ENCODE measurements at places on chromosomes 4 and X.

- no peak for DNase-seq
Measured at GRCh38 chr4:151665785-151666127, 95.1 kb downstream of the GATB start.

DNA sequence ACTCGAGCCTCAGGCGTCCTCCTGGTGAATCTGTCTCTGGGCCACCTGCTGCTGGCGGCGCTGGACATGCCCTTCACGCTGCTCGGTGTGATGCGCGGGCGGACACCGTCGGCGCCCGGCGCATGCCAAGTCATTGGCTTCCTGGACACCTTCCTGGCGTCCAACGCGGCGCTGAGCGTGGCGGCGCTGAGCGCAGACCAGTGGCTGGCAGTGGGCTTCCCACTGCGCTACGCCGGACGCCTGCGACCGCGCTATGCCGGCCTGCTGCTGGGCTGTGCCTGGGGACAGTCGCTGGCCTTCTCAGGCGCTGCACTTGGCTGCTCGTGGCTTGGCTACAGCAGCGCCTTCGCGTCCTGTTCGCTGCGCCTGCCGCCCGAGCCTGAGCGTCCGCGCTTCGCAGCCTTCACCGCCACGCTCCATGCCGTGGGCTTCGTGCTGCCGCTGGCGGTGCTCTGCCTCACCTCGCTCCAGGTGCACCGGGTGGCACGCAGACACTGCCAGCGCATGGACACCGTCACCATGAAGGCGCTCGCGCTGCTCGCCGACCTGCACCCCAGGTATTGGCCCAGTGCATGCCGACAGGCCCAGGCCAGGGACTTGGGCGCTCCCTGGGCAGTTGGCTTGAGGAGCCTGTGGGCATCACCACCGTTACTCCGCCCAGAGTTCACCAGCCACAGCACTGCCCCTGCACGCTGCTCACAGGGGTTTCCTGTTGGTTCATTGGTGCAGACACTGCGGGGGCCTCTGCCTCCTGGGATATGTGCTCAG is 1.1 kb downstream of the GPR78 start:
- DNase-seq, result no peak

DNA sequence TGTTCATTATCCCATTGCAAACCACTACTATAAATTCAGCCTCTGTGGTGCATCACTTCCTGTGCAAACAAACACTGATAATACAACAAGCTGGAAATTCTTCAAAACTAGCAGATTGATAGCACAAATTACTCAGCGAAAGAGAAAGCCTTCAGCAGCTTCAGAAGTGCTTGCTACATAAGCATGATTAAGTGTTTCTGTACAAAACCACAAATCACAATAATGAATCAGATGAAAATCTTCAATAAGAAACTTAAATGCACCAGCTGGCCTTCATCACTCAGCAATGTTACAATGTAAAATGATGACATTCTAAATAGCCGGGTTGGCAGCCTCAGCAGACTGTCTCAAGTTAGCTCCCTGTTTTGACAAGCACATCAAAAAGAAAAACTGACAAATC is 262.2 kb downstream of the SPOCK3 start:
- no peak for DNase-seq

DNA sequence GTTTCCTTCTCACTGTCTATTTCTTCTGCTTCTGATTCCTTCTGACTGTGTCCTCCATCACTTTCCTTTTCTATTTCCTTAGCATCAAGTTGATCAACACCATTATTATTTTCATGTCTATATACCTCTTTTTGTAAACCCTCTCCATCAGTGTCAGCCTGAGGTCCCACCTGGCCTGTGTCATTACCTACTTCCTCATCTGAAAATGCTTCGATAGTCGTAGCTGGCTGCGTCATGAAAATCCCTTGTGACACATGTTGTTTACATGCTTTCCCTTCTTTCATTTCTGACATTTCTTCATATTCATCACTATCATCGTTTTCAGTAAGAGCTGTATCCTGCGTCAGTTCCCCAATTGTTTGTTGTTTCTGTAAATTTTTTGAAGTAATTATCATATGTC is 39.6 kb downstream of the RPGR start:
- no peak for DNase-seq

DNA sequence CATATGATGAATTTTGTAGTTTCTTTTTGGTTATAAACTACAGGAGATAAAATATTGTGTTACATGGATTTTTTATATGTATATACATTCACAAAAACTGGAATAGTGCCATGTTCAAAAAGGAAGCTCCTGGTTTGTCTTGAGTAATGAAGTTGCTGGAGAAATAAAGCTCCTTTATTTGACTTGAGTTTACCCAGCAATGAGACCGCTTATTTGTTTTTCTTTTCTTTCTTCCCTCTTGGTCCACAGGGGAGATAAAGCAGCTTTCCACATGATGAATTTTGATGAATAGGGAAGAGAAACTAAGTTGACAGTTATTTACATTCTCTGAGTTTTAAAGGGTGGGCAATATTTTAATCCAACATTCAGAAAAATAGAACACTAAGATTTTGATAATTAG is 176.5 kb downstream of the GPM6A start:
- DNase-seq, result no peak

DNA sequence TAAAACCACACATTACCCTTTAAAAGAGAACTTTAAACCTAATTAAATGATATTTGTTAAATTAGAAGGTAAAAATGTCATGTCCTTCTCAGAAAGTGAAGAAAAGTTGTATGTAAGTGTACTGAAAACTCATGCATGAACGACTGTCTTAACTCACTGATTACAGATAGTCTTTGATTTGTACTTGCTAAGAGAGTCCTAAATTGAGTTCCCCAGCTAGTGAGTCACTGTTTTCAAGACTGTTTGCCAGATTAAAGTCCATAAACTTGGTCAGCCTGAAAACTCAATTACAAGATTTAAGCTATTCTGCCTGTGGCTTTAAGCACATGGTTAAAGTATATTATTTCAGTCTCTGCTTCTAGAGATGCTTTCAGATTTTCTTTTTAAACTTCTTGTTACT is 124.9 kb upstream of the ZCCHC13 start:
- no peak for DNase-seq

DNA sequence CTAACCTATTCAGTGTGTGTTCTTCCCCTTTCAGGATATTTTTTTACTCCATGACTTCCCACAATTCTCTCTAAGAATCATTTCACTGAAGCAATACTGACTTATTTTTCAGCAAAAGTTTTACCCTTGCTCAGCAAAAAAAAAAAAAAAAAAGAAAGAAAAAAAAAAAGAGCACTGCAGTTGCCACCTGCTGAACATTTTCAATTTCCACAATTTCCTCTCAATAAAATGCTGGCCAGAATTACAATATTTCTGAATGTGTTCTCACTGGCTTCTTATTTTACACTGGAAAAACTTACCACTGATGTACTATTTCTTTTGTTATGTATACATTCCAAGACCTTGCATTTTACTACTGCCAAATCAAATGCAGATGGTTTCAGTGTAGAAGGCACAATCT is 210.4 kb downstream of the PAPSS1 start:
- DNase-seq, result no peak

- DNase-seq, result no peak
Measured at GRCh38 chrX:152444338-152444737, 6.8 kb downstream of the GABRA3 start.

GRCh38 chrX:39688576-39689375 is 409.0 kb downstream of the BCOR start:
- peak; percentile 54 for DNase-seq

DNA sequence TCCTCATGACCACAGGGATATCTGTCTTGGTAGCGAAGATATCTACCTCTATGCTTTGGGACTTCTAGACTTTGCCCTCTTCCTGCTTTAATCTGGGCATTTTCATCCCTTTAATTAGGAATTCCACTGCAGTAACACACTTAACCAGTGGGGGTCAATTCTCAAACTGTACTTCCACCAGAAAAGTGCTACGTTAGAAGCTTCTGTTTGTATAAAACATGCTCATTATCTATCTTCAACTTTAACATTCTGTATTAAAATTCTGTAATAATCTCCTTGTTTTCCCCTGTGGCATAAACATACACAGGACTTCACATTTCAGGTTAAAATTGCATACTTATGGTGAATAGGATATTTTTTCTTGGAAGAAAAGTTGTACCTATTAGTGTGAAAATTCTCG is 105.6 kb downstream of the AMMECR1 start:
- DNase-seq, result no peak

DNA sequence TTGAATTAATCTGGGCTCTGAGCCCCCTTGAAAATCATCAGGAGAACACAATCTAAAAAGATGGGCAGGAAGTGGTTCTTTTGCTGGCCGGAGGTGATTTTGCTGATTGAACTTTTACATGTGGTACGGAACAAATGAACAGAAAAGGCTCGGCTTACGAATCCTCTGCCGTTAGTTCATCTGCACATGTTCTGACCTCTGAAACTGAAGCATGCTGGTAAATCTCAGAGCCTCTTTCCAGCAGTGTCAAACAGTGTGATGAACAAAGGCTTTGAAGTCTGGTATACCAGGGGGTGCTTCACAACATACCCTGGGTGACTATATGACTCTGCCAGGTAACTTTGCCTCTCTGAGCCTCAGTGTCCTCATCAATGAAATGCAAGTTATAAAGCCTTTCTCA is 194.2 kb upstream of the C1QTNF7 start:
- DNase-seq, result no peak

DNA sequence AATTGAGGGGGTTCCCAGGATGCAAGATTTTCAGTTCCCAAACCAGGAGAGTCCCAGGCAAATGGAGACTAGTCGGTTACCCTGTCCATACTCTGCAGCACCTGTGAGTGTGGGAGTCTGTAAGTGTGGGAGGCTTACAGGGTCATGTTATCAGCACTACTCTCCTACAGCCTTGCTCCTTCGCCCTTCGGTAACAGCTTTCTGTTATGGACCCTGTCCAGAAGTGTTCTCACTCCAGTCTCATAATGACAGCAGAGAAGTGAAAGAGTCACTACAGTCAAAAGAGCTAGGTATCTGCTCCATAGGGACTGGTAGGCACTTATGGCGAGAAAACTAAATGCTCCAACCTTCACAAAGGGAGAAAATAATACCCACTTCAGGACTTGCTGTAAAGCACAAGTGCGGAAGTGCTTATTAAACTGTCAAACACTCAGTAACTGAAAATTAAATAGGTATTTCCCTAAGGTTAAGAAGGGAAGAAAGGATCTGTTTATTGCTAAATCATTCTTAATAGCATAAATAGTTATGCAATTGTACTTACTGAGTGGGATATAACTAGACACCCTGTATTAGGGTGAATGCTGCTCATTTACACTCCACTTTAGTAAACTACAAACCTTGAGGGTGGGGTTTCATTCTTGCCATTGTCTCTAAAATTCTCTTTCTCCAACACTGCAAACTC is 2.7 kb upstream of the ADH7 start:
- DNase-seq, result no peak

DNA sequence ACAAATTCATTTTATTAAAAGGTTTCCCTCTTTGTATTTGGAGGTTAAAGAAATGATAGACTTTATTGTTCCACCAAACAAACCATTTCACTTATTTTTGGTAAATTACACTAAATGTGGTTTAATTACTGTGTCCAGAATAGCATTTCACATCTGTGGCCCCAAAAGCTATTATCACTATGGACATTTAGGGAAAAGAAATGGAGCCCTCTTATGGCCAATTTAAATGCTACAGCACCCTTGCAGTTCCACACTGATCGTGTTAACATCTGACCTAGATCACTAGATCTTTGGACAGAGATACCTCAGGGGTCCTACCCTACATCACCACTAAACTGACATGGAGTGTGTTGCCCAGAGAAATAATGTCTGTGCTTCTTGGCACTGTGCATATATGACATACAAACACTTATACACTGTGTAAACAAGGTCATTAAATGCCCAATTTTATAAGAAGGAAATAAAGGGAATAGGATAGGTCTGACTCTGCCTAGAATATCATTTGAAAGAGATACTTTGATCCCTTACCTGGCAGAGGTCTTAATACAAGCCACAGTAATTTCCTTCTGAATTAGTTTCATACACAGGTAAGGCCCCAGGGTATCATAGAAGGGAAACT is 163.9 kb downstream of the KDR start:
- DNase-seq, result no peak

- no peak for DNase-seq
Measured at GRCh38 chr4:151626751-151627150, 134.1 kb downstream of the GATB start.

GRCh38 chr4:176660561-176660960 is 132.2 kb downstream of the VEGFC start:
- no peak for DNase-seq

GRCh38 chr4:48141048-48141447 is 7.0 kb upstream of the TXK start:
- no peak for DNase-seq

GRCh38 chr4:155964016-155964891 is 10.6 kb upstream of the CTSO start:
- DNase-seq, result no peak

- DNase-seq, result no peak
Measured at GRCh38 chr4:15436513-15436912, 8.7 kb downstream of the C1QTNF7 start.

DNA sequence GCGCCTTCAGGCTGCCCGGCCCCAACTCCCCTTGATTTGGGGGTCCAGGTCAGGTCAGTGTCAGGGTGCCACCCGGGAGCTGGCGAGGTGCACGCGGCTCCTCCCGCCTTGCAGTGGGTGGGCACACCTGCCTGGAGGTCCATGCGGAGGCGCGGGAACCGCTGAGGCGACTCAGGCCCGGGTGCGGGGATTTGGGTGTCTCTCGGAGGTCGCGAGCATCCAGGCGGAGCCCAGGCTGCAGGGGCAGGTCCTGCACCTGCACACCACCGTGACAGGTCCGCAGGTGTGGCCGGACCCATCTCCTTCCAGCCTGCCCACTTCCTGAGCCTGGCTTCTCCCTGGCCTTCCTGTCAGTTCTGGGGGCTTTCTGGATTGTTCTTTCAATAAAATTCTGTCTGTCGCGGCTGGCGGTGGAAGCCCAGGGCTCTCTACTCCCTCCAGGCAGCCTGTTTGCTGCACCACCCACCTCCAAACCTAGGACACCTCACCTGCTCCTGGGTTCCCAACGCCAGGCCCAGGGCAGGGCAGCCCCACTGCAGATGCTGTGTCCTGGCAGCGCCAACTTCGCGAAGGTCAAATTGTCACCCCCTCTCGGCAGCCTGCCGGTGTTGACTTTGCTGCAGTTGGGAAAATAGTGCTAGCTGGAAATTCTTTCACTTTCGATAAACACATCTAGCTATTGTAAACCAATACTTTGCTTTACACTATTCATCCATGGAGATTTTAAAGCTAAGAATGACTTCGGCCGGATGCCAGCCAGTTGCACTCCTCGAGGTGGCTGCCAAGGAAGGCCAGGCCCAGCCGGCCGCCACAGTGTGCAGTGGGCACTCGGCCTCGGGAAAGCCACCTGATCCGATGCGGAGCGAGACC is 35.9 kb downstream of the FGFRL1 start:
- DNase-seq, result peak; percentile 44

GRCh38 chrX:128807367-128807766 is 715.9 kb downstream of the SMARCA1 start:
- no peak for DNase-seq

DNA sequence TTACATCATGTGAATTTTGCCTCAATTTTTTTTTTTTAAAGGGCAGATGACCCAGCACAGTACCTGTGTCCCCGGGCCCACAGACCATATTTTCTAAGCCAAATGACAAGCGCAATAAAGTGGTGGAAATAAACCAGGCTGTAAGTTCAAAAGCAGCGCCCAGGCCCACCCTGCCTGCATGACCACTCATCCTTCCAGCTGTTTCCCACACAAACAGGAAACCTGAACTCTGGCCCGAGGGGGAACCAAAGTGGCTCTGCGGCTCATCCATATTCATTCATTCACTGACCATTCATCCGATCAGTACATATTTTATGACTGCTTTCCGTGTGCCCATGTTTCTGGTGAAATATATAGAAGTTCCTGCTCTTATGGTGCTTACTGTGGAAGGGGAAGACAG is 33.7 kb upstream of the CRMP1 start:
- DNase-seq, result no peak

Data from activated CD8-positive, alpha-beta memory T cell treated with anti-CD3 and anti-CD28 coated beads, Interleukin-2, amount 50 U/mL, for 48 hours (primary cell).